NCI-H526 (cell line): ENCODE measurements at places on chromosomes 12 and 14.

DNA sequence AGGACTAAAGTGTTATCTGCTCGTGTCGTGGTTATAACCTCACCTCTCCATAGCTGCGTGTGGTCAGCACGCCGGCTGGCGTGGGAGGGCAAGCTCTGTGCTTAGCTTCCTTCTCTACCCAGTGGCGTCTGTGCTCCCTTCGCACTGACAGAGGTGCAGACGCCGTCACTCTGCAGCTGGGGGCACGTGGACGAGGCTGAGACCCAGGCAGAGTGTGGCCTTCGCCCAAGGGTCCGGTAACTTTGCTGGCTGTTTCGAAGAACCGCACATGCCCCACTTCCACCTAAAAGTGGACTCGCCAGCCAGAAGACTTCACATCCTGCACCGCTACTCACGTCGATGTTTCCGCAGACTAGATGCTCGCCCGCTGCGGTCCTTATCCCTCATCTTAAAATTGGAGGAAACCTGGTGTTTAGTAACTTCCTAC, 35.9 kb upstream of the DYNC1H1 start:
- DNase-seq: no peak

- no peak for DNase-seq
Observed at GRCh38 chr12:105226219-105226618, 9.8 kb downstream of the APPL2 start.

- peak; percentile 69 for DNase-seq
Observed at GRCh38 chr12:111102102-111102739, 181.8 kb upstream of the MYL2 start.

DNA sequence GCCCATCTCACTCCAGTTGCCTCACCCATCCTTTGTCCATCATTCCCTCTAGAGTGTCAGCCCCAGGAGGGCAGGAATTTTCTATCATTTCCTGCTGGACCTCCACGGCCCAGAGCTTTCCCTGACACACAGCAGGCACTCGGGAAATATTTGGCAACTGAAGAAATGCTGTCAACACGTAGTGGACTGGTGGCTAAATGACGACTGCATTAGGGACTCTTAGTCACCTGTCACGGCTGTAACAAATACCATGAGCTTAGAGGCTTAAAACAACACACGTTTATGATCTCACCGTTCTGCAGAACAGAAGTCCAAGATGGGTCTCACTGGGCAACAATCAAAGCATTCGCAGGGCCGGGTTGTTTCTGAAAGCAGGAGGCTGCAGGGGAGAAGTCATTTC, 91.3 kb downstream of the PHETA1 start:
- DNase-seq: no peak

DNA sequence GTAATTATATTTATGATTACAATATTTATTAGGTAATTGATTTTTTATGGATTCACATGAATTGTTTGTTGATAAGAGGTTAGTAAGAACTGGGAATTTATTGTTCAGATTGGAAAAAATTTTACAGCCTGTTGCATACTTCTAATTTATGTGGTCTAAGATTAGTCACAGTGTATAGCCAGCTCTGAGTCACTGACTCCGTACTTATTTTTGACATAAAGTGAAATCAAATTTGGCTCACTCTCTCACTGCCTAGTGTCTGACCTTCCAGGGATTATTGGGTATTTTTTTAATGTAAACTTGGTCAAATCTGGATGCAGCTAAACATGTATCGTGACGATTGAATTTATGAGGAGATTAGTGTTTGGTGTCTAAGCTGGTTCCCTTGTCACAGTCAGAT, 109.3 kb downstream of the PTPRQ start:
- no peak for DNase-seq

- no peak for DNase-seq
Observed at GRCh38 chr12:66571361-66571915, 107.4 kb downstream of the GRIP1 start.

DNA sequence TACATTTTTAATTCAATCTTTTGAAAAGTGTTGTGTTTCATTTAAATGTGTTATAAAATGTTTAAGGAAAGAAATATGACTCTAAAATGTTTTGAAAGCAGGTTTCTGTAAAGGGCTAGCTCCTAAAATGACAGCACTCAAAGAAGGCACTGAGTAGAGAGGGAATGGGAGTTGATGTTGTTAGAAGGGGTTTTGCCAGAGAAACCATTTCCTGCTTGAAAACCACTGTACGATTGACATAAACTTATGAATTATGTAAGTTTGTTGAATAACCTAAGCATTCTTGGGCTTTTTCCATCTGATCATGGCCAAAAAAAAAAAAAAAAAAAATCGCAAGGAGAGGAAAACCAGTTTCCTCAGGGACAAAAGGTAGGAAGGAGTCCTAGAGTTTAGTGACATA, 234.0 kb downstream of the EGLN3 start:
- no peak for DNase-seq

DNA sequence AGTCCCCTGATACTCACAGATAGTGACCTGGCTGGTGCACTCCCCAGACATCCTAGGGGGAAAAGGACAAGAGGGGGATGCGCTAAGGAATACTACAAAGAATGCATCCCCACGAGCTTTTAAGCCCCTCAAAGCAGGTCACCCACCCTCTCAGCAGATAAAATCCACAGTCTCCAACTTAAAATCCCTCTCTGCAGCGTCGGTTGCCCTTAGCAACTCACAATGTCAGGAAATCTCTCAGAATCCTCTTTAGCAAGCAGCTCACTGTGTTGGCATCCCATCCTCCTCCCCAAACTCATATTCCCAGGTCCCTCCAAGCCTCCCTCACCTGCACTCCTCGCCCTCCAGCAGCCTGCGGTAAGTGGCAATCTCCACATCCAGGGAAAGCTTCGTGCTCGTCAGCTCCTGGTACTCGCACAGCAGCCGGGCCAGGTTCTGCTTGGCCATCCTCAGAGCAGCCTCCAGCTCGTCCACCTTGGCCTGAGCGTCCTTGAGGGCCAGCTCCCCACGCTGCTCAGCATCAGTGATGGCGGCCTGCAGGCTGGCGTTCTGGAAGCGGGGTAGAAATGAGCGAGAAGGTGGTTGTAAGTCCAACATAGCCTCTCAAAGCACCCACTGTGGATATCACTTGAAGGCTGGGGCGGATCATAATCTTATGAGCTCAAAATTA, 5.5 kb upstream of the KRT79 start:
- DNase-seq: no peak

- peak; percentile 25 for DNase-seq
Observed at GRCh38 chr14:91416744-91417119, 888 bp downstream of the CCDC88C start.

DNA sequence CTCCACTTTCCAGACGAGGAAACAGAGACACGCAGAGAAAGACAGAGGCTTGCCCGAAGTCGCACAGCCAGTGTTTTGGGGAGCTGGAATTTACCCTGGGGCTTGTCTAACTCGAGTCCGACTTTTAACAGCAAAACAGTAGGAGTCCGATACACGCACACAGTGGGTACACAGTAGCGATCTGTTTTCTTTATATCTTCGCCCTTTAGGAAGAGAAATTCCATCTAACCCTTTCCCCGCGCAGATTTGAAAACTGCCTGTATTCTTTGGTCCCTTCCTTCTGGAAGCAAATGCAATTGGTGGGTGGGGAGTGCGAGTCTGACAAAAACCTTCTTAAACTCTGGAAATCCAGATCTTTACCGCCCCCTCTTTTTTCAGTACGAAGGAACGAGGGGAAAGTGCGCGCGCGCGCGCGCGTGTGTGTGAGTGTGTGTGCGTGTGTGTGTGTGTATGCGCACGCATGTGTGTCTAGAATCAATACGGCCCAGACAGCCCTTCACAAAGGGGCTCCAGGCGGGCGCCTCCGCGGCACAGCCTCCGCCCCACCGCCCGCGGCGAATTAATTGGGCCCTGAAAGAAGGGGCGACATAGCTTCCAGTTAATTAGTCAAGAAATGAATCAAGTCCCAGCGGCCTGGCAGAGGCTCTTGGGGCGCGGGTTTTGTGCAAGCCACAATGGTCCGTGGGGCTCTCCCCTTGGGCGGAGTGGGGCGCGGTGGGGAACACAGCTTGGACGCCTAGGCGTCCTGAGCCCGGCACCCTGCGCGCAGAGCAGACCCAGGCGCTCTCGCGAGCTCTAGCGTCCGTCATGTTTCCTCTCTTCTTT, 14.0 kb upstream of the TBX3 start:
- DNase-seq: no peak

GRCh38 chr12:108596854-108597558, 878 bp downstream of the TMEM119 start:
- no peak for DNase-seq

GRCh38 chr14:68552075-68552474, 240.8 kb downstream of the ZFP36L1 start:
- DNase-seq: no peak

GRCh38 chr12:12334367-12335040, 15.5 kb downstream of the MANSC1 start:
- peak; percentile 34 for DNase-seq

GRCh38 chr12:131795690-131796410, 32.3 kb upstream of the MMP17 start:
- no peak for DNase-seq

DNA sequence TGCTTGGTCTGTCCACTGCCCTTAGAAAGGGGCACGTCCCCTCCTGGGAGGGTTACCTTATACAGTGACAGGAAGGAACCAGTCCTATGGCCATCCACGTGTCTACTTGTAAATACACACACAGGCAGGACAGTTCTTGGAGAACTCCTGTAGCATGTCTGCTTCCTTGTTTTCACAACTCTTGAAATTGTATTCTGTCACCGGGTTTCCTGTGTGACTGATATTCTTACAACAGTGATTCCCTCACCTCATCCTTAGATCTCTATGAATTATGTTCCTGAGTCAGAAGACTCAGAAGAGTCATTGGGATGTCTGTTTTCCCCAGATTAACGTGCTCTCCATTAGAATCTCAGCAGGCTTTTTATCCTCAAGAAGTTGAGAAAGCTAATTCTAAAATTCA, 44.1 kb upstream of the DYNC1H1 start:
- DNase-seq: no peak

GRCh38 chr12:124153392-124153791, 141.5 kb upstream of the RFLNA start:
- DNase-seq: no peak

- DNase-seq: no peak
Observed at GRCh38 chr14:67967206-67967605, 147.6 kb downstream of the RAD51B start.
